ENCODE measurements at places on chromosomes 1 and 21. TPM values are rescaled to one million over a fixed set of nuclear protein-coding genes. Genes with fewer than 3 reads are reported as not detected.

GRCh38 chr1:110540891-110541685 is 22.1 kb upstream of the KCNA10 start:
- no peak for DNase-seq

DNA sequence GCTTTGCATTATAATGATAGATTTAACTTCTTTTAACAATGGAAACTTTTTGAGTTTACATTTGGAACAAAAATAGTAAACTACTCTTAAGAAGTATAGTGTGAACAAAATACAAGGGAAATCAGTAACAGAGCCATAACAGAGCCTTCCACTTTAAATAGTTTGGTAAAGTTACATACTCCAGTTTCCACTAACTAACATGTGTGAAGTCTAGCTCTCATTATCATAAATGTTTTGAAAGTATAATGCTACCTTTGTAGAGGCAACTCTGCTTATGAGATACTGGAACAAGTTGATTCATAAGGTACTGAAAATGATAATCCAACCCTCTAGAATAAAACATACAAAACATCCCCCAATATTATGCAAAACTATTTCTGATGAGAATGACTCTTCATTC is 1155.1 kb upstream of the ADGRL2 start:
- DNase-seq = no peak

Gene TFF2
- 2,230 TPM for total RNA-seq

DNA sequence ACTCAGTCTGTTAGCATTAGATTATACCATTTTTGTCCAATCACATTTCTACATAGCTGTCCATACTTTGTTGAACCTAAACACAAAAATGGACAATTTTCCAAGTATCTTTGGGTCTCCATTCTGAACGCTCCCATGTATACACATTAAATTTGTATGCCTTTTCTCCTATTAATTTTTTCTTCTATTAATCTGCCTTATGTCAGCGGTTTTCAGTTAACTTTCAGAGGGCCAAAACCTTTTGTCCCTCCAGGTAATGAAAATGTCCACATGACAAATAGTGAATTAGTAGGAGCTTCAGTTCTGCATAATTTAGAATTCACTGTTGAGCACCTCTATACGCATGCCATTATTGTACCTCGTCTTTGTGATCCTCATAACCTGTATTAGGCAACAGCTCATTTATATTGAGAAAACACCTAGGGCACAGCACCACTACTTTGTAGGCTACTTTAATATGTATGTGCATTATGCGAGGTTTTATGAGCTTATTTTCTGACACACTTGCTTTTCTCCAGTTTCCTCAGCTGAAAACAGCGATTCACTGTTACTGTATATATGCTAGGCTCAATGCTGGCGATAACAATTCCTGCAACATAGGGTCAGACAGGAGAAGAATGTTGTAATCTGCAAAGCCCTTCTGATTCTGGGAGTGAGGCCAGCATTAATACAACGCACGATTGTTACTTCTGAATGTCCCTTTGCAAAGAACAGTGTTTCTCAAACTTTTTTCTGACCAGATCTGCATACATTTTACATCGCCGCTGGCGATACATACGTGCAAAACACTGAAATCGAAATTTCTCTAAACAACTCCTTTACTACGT is 1.1 kb upstream of the ABCD3 start:
- peak; percentile 43 for DNase-seq

Gene CYP4X1
- total RNA-seq = 10.7 TPM

DNA sequence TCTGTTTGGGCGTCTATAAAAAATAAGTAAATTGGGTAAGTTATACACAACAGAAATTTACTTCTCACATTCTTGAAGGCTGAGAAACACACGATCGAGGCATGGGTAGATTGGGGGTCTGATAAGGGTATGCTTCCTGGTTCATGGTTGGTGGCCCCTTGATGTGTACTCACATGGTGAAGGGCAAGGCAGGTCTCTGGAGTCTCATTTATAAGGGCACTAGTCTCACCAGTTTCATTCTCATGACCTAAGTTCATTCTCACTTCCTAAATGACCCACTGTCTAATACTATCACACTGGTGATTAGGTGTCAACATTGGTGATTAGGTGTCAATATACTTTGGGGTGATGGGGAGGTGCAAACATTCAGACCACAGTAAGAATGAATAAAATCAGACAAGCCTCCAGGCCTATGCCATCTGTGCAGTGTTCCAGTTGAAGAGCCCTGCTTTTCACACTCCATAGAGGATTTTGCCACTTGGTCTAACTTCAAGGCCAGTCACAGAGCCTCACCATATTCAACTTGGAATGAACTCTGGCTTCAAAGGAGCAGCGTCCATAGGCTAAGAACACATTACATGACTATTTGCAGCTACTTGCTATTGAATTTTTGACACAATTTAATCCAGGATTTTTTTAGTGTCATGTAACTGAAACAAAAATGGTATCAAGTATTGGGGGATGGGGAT is 2.5 kb upstream of the GBP4 start:
- no peak for DNase-seq

DNA sequence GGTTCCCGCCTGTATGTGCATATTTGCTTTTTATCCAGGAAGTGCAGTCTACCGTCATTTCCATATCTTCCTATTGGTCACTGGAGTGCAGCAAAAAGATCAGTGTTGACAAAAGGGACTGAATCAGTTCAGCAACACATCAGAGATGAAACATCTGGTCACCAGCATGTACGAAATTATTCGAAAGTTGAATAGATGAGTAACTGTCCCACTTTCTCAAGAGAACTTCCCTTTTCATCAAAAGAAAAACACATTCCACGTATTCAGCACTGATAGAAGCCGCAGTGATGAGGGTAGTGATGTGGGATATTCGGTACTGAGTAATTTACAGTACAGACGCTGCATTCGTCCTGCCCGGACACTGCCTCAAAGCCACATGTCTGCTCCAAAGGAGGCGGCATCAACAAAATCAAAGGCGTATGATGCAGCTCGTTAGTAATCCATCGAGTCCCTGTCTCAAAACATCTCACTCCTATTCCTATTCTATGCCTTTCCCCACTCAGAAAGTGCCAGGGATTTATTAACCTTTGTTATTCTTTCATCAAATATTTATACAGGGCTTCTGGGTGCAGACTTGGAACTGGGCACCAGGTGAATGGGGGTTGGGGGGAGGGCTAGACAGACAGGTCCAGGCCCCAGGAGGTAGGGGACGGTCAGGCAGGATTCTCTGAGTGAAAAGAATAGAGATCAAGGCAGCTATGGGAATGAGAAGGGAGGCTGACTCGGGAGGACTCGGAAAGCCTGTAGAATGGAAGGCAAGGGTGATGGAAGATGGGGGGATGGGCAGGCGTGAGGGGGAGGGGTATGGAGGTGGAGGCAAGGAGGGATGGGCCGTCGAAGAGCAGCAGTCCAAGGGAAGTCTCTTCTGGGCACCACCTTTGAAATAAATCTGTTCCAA is 79.5 kb upstream of the SLC45A1 start:
- DNase-seq = peak; percentile 51

Gene HPCAL4
- 1.5 TPM for total RNA-seq

DNA sequence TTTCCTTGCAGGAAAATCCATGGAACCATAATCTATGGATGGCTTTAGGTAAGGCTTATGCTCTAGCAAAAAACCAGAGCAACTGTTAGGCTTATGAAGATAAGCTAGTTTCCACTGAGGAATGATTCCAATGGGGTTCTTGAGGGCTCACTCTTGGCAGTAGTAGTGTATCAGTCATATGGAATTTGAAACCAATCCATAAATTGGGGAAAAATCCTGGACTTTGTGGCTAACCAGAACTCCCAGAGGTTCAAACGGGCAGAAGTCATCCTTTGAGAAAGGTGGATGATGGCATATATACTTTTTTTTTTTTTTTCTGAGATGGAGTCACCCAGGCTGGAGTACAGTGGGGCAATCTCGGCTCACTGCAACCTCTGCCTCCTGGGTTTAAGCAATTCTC is 54.2 kb upstream of the ATF3 start:
- DNase-seq = no peak

Gene RIPPLY3
- 0.43 TPM for total RNA-seq

DNA sequence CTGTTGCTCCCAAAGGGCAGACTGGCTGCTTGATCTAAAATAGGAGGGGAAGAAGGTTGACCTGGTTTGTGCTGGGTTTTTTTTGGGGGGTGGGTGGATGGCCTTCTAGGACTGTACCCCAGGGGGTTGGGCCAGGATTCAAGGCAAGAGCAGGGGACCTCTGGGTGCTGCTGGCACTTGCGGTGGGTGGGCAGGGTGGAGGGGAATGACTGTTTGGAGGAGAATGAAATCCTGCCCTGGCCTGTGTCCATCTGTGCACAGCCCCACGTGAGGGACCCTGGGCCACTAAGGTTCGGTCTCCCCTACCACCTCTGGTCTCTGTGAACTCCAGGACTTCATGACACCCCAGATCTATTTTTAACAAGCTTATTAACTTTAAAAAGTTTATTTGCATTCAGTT is 414.2 kb downstream of the PTPRU start:
- no peak for DNase-seq

GRCh38 chr1:1808206-1808605 is 29.9 kb upstream of the NADK start:
- no peak for DNase-seq

Gene KISS1
- not detected for total RNA-seq

DNA sequence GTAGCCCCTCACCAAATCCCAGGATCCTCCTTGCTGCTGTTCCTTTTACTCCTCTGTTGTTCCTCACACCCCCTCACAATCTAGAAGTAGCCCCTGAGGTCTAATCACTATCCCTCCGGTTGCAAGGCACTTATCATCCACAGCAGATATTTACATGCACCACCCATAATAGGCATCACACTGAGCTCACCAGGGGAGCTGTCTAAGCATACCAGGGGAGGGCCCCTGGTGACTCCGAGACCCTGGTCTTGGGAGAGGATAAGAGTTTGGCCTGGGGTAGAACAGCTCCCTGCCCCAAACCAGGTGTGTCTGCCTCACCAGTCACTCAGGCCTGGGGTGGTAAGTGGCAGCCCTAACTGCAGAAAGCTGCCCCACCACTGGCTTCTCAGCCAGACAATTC is 37.3 kb upstream of the ZC3H12A start:
- no peak for DNase-seq

DNA sequence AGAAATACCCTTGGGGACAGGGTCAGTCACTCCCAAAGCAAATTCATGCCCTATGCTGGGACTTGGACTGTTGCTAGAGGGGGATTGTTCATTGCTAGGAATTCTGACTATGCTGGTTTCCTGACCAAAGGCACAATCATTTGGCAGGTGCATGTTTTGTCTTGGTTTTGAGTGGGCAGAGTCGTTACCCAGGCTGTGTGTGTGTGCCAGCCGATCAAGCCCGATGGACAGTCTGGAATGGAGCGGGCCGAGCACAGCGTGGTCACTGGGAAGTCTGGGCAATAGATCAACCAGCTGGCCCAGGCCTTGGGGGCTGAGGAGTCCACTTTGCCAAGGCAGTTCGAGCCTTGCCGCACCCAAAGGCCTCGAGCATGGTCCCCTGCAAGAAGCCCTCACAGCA is 60.9 kb downstream of the HTR6 start:
- no peak for DNase-seq

DNA sequence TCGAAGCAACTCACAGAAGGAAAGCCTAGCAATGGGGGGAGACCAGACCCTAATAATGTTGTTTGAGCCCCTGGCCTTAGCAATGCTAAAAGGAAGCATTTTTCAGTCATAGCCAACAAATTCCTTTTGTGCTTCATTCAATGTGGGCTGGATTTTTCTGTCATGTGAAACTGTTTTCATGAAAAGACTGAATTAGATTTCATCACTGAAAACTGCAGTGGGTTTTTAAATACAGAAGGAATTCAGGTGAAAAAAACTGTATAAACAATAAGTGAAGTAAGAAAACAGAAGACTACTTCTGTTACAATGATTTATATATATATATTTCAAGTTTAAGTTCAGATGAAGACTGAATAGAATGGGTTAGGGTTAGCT is 204.8 kb downstream of the SMYD3 start:
- DNase-seq = no peak

DNA sequence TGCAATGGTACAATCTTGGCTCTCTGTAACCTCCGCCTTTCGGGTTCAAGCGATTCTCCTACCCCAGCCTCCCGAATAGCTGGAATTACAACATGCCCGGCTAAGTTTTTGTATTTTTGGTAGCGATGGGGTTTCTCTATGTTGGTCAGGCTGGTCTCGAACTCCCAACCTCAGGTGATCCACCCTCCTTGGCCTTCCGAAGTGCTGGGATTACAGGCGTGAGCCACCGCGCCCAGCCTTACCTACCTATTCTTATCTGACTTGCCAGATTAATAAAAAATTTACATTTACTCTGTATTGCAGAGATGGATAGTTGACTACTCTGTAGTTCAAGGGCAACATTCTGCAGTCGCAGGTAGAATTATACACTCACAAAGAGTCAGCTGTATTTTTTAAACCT is 359.6 kb downstream of the KCTD3 start:
- no peak for DNase-seq

DNA sequence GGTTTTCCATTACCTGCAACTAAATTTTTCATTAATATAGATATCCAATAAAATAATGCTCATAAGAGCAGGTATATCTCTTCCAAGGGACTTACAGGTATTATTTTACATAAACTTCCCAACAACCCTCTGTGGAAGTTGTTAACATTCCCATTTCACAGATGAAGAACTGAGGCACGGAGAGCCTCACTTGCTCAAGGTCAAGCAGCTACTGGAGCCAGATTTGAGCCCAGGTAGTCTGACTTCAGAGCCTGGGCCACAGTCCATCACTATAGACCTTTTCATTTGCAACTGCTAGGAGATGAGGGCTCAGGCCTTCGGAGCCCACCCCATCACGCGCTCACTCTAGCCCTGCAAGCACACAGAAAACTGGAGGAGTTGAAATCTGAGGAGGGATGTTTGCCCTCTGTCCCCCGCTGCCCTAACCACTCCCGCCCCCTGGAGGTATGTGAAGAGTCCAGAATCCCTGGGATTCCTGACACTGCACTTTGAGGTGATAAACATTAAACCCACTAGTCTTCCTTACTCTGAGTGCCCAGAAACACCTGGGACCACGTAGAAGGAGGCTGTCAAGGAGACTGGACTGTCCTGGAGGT is 11.7 kb upstream of the ALPL start:
- DNase-seq = no peak

GRCh38 chr1:87720561-87720960 is 391.9 kb downstream of the LMO4 start:
- DNase-seq = no peak

- DNase-seq = no peak
Observed at GRCh38 chr1:245107776-245108114, 47.0 kb upstream of the KIF26B start.

Data from stomach (tissue), 19 donors.